ENCODE measurements at places on chromosomes 6 and 20.

DNA sequence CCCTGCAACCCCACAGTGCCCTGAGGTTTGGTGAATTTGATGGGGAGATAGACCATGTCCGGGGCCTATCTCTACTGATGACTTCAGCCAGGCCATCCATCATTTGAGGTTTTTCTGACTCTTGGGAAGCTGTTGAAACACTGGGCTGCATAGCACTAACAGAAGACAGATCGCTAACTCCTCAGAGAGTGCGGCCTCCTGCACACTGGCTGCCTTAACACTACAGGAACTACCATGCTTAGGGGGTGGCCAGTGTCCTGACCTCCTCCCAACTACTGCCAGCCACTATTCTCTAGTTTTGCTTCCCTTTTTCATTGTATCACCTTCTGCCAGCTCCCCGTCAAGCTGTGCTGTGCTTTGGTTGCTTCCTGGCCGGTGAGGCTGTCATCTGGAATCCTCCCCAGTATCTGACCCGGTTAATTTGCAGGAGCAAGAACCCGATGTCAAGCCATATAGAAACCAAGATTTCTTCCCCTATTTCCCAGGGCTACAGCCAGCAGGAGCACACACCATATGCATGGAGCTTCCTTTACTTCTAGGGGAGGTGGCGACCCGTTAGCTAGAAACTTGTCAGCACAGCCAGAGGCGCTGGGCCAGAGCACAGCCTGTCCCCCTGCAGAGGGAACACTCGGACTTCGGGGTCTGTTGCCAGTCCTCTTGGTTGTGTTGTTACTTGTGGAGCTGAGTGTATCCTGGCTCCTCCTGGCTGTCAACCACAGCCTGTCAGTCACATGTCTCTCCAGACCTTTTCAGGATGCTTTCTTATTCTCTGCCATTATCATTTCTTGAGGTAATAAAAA lies 57.3 kb upstream of the TRAF3IP2 start:
- DNase-seq = no peak

DNA sequence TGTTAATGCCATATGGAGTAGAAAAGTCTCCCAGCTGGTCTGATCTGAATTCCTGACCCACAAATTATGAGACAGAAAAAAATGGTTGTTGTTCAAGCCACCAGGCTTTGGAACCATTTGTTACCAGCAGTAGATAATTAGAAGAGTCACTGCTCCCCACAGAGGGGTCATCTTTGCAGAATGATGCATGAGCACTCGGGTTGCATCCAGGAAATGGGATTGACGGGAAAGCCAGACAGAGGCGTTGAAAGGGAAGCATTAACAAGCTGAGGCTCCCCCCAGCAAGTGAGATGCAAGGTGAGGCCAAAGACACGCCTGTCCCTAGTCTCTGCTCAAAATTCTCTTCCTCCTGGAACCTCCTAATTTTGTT lies 182.5 kb downstream of the SYNDIG1 start:
- no peak for DNase-seq

DNA sequence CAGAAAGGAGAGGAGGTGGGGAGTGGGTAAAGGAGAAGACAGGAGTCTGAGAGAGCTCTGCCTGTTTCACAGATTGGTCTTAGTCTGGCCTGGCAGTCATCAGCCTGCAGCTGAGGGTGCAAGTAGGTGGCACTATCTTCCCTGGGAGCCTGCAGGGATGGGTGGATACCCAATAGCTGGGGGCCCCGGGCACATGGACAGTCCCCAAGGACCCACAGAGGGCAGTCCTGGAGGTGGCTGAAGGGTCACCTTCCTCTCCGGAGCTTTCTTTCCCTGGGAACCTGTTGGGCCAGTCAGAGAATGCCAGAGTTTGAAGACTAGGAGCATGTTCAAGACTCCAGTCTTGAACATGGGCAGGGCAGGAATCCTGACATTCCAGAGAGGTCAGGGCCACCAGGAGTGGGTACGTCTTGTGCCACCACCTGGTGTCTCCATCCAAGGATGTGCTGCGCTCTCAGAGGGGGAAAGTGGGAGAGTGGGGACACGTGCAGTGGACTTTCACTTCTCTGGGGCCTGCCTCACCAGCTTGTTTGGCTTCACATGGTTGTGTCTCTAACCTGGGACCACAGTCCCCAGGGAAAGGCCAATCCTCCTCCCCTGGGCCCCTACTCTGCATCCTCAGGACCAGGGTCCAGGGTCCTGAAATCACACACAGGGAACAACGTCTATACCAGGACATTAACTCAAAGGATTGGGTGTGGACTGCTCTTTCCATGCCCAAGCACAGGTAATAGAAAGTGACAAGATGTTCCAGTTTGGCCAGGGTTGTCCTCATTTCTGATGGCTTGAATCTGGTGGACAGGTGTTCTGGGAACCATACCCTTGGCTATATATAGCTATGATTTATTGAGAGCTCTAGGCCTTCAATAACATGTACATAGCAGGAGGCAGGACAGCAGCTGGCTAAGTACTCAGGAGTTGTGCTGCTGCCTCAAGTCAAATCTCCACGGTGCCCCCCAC lies 18.0 kb downstream of the AARS2 start:
- DNase-seq = no peak

- no peak for DNase-seq
These were observed 131.6 kb downstream of the RFX6 start for GRCh38 chr6:117008618-117009017.

DNA sequence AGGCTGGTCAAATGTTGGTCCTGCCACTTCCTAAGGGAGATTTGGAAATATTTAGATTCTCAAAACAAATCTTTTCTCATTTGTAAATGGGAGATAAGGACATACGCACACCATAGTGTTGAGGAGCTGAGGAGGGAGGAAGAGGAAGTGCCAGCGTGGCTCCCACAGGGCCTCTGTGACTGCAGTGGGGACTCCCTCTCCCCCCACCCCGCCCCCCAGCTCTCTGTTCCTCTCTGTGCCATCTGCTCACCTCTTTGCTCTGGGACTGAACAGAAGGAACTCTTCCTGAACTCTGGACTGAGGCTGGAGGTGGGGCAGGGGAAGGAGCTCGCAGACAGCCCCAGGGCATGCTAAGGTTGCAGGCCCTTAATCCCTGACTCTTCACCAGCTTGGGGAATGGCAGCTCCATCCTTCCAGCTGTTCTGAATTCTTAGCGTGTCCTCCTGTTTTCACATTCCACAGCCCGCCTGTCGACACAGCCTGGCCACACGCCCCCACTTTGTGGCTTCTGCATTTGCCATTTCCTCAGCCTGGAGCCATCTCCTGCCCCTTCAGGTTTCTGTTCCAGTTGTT lies 11.4 kb downstream of the DDX27 start:
- no peak for DNase-seq

DNA sequence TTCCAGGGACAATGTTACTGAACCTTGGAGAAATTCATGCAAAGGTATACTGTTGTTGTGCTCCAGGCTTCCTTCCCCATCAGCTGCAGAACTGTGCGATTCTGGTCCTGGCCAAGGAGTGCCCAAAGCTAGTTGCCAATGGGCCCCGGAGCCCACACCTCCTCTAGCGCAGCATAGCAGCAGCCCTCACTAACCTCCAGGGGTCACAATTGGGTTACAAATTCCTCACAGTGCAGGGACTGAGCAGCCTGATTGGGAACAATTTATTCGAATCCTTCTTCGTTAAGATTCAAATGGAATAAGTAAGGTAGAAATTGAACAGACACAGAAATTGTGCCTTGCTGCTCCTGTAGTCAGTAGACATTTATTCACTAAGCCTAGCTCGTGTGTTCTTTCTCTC lies 284.9 kb downstream of the PRKN start:
- no peak for DNase-seq

DNA sequence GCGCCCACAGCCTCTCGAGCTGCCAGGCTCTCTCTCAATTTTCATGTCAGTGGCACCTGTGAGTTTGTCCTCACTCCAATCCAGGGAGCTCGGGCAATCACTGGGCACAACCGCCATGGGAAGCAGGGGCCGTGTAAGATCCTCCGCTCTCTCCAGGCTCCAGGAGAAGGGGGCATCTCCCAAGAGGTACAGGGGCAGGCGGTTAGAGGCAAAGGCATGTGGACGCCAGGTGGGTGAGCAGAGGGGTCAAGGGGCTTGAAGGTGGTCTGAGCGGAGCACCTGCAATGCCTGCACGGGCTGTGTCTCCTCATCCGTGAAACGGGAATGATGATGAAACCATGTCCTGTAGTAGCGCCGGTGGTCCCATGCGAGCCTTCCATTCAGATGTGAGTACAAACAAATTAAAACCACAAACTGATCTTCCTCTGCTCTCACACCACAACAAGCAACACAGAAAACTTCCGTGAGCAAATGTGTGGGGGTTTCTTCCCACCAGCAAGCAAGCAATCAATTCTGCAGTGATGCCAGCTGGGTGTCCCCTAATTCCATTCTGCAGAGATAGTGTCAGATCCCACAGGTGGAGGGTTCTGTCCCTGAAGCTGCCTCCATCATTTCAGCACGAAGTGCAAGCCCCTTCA lies 222.5 kb upstream of the PMEPA1 start:
- no peak for DNase-seq

DNA sequence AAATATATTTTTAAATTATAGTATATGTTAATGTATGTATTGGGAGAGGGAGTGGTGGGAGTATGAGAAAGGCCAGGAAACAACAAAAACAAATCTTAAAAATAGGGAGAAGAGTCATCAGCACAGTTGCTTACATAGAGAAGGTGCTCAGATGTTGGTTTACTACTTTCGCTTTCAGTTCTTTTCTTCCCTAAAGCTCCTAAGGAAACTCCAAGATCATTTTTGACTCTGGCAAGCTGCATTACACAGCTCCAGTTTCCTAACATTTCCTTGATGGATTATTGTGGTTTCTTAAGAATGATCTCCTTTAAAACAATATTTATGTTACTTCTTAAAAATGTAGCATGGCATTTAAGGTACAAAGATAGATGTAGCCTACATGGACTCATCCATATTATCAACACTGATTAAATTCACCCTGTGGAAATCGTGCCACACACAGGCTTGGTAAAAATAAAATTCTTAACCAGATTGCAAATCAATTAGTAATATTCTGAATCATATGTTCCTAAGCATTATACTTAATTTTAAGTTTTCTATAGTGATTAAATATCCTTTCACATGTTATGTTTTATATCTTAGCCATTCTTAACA lies 118.0 kb upstream of the MAN1A1 start:
- DNase-seq = peak; percentile 24

DNA sequence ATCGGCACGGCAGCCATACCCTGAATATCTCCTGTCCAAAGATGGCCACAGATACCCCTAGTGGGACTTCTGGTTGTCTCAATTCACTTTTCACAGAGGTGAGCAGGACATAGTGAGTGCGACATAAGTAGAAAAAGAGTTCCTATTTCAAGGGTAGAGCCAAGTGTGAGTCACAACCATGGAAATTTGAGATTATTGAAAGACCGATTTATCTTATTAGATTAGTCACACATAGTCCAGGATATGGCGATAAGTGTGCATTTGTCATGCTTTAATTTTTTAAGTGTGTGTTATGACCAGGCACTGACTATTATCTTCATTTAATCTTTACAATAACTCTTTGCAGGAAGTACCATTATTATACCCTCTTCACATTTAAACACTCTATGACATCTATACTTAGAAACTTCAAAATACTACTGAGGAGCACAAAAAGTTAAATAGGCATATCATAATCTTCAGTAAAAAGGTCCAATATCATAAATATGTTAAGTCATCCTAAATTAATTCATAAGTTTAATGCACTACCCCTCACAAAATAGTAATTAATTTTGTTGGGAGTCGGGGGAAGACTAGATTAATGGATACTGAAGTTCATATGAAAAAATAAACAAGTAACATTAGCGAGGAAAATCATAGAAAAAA lies 13.4 kb upstream of the TNFAIP3 start:
- DNase-seq = no peak

- no peak for DNase-seq
These were observed 24.4 kb downstream of the CNBD2 start for GRCh38 chr20:35992713-35993335.

DNA sequence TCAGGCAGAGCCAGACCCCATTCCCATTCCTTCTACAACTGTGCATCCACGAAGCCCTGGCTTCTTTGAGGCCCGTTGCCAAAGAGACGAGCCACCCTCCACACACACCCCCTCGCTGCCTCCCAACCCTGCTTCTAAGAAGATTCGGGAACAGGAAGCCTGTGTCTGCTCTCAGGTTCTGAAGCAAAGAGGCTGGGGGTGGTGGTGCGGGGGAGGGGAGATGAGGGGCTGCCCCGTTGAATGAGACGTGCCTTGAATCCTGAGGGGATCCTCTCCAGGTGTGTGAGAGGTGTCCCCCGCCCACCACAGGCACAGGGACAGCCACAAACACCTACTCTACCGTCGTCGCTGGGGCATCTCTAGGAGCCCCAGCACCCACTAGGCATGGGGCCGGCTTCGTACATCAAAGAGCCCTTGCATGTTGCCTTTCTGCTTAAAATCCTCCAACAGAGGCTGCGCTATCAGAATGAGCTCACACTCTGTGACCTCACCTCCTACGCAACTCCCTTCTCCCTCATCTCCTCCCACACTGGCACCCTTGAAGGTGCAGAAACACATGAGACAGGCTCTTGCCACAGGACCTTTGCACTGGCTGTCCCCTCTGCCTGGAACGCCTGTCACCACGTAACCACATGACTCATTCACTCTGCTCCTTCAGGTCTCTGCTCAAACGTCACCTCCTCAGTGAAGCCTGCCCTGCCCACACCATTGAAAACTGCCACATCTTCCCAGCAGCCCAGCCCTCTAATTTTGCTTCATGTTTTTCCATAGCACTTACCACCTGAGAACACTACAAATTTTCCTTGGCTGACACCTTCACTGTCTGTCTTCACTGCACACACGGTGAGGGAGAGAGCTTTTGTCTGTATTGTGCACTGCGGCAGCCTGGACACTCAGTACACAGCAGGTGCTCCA lies 58.5 kb downstream of the PREX1 start:
- no peak for DNase-seq

- no peak for DNase-seq
These were observed 26.8 kb upstream of the UBE2J1 start for GRCh38 chr6:89379281-89379680.

DNA sequence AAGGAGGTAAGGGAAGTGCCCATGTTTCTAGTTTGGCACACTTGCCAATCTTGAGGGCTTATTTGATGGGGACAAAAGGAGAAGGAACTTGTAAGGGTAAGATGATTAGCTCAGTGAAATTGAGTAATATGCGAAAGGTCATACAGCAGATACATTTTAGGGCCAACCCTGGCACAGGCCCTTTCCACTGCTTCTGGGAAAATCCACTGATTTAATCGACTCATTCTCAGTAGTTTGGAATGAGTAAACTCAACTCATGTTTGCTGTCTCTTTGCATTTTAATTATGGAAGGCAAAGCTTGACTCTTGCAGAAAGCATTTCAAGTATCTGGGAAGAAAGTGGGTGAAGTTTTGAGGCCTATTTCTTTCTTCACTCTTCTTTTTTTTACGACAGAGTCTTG lies 20.0 kb downstream of the PHF20 start:
- DNase-seq = peak; percentile 65
